ENCODE measurements at places on chromosomes 1 and 21.

GRCh38 chr1:221435504-221435904 lies 306.4 kb downstream of the DUSP10 start:
- peak; percentile 76 for DNase-seq
- H3K27me3 ChIP-seq: peaks cover 3% of the 10 kb centered on the region
- H3K27ac ChIP-seq: no peak overlapping the region
- peaks cover 75% of the 10 kb centered on the region for H3K4me1 ChIP-seq
- H3K36me3 ChIP-seq: no peaks in the 10 kb centered on the region

DNA sequence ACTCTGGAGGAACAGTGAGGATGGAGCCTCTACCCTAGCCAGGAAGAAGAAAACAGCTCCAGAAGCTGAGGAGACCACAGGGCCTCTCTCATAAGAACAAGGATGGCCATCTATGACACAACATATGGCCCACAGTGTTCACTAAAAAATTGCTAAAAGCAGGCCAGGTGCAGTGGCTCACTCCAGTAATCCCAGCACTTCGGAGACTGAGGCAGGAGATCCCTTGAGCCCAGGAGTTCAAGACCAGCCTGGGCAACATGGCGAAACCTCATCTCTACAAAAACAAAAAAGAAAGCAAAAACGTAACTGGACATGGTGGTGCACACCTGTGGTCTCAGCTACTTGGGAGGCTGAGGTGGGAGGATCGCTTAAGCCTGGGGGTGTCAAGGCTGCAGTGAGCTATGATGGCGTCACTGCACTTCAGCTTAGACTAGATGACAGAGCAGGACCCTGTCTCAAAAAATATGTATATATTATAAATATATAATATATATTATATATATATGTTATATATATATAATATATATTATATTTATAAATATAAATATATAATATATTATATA lies 103.1 kb downstream of the TOMM20 start:
- peaks cover 11% of the 10 kb centered on the region for H3K4me1 ChIP-seq
- H3K27ac ChIP-seq: no peak overlapping the region
- no peak overlapping the region for H3K4me3 ChIP-seq

GRCh38 chr1:112445596-112445995 lies 49.6 kb downstream of the CTTNBP2NL start:
- H3K36me3 ChIP-seq: peaks cover 18% of the 10 kb centered on the region
- H3K4me1 ChIP-seq: peaks cover 70% of the 10 kb centered on the region
- H3K27me3 ChIP-seq: no peaks in the 10 kb centered on the region
- H3K27ac ChIP-seq: peak overlapping the region; percentile 74
- peak; percentile 36 for DNase-seq

DNA sequence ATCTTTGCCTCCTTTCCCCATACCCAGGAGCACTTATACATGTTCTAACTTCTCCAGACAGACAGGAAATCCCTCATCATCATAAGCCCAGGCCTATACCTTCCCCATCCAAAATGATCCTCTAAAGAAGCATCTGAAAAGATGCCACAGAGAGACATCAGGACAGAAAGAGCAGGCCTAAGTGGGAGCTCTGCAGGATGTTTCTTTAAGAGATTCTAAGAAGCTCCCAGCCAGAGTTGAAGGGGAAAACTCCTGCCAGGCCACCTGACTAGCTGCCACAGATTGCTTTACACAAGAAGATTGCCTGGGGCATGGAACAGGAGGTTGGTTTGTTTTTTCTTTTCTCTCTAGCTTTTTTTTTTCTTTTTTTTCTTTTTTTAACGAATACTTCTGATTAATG lies 275.8 kb downstream of the VAV3 start:
- no peaks in the 10 kb centered on the region for H3K36me3 ChIP-seq
- no peak overlapping the region for H3K4me3 ChIP-seq
- H3K4me1 ChIP-seq: no peaks in the 10 kb centered on the region
- no peaks in the 10 kb centered on the region for H3K27me3 ChIP-seq
- no peak for DNase-seq

DNA sequence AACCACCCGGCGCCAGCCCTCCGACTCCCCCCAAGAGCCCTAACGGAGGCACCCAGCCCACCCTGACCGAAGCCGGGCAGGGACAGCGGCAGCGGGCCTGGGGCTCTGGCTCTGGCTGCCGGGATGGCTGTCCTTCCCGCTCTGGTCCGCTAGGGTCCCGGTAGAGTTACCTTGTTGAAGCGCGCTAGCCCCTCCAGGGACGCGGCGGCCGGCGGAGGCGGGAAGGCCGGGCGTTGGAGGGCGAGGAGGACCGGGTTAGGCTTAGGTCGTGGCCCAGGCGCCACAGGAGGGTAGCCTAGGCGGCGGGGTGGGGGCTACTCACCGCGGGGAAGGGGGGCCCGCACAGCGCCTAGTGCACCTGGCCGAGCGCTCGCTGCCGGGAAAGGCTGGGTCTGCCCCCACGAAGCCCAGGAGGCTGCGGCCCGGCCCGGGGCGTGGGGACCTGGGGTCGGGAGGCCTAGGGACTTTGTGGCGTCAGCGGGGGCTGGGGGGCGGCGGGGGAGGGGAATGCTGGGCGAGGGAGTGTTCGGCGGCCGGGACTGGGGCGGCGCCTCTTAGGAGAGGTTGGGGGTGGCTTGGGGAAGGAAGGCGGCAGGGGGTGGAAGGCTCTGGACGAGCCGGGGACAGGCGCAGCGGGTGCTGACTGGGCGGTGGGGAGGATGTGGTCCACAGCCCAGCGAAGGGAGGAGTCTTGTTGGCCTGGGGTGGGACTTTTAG lies at the start of gene TRIM17:
Gene TRIM17 (minus strand): TSS at position 645 of the 717 bp plus-strand sequence. CDS start 1,789 bp downstream, outside the sequence.
- DNase-seq: no peak
- H3K27me3 ChIP-seq: peaks cover 10% of the 10 kb centered on the region
- no peak within 1 kb of the TSS for H3K27ac ChIP-seq
- peaks cover 26% of the 10 kb centered on the region for H3K4me1 ChIP-seq

- peak; percentile 29 for DNase-seq
- H3K27ac ChIP-seq: peak overlapping the region; percentile 89
- H3K27me3 ChIP-seq: peaks cover 1% of the 10 kb centered on the region
- H3K4me1 ChIP-seq: peaks cover 60% of the 10 kb centered on the region
- H3K36me3 ChIP-seq: peaks cover 8% of the 10 kb centered on the region
These were observed 606 bp downstream of the DENND1B start for GRCh38 chr1:197774466-197775281.

DNA sequence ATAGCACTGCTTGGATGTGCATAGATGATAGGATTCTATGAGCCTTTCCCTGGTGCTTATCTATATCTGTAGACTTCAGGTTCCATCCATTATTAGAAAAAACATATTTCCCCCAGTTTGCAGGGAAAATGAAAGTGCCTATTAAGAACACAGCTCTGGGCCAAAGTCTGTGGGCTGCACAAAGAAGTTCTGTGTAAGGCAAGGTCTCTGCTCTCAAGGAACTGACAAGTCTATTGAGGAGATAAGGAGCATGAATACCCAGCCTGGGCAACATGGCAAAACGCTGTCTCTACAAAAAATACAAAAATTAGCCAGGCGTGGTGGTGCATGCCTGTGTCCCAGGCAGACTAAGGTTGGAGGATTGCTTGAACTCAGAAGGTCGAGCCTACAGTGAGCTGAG lies 22.3 kb upstream of the SDE2 start:
- H3K27ac ChIP-seq: no peak overlapping the region
- H3K4me1 ChIP-seq: no peaks in the 10 kb centered on the region
- H3K27me3 ChIP-seq: peaks cover 19% of the 10 kb centered on the region
- H3K36me3 ChIP-seq: no peaks in the 10 kb centered on the region
- no peak overlapping the region for H3K4me3 ChIP-seq

Data from HFFc6 (cell line).